Stimulated activated CD4-positive, alpha-beta T cell treated with anti-CD3 and anti-CD28 coated beads, Interleukin-15, amount 100 ng/mL, for 1 hour (primary cell): ENCODE measurements at places on chromosomes 2 and 18.

DNA sequence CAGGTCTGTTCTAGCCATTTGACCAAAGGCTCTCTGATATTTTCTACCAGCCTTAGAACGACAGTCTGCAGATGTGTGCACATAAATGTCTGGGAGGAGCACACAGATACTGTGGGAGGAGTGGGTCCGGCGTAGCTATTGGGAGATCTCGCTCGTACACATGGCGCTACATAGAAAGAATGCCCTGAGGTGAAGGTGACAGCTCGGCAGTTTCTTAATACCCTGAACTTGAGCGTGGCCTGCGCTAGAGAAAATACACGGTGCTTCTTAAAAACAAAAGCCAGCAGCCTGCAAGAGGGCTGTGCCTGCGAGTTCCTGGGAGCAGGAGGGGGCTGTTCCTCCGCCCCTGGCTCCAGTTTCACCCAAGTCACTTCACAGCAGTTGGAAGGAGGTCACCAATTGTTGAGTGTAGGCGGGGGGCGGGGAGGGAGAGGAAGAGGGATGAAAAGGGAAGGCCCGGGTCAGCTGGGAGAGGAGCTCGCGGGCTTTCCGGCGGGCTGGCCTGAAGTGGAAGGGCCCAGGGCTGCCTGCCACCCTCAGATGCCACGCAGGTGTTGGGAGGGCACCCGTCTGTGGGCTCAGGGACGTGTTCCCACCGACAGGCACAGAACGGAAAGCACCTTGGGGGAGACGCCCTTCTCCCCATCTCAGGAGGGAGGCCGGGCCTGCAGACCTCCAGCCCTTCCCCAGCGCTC, 124.7 kb upstream of the ZNF516 start:
- no peak for DNase-seq

- DNase-seq, result no peak
These were observed 65.7 kb upstream of the CNGA3 start for GRCh38 chr2:98280376-98281102.

GRCh38 chr2:236551471-236552211, 18.0 kb upstream of the ACKR3 start:
- DNase-seq, result no peak

- DNase-seq, result no peak
These were observed 5.7 kb upstream of the TGIF1 start for GRCh38 chr18:3444296-3444695.

- no peak for DNase-seq
These were observed 784 bp downstream of the WDR33 start for GRCh38 chr2:127810156-127810618.
